Bladder microvascular endothelial cell (primary cell): ENCODE measurements at places on chromosomes 5 and 9. TPM values are rescaled to one million over a fixed set of nuclear protein-coding genes. Genes with fewer than 3 reads are reported as not detected.

AJM1 gene
- 0.65 and 1.4 TPM in 2 replicates for total RNA-seq

SYK gene
- total RNA-seq = not detected in 2 replicates

TAS2R1 gene
- not detected in 2 replicates for total RNA-seq

PCDHB14 gene
- total RNA-seq = 0.49 and 1.8 TPM in 2 replicates

ECM2 gene
- not detected in 2 replicates for total RNA-seq

ARSI gene
- total RNA-seq = 0.16 and 0.63 TPM in 2 replicates

PCYOX1L gene
- total RNA-seq = 7.3 and 17.7 TPM in 2 replicates

PCDHB4 gene
- total RNA-seq = under 0.01 and 0.25 TPM in 2 replicates

ECPAS gene
- 76.4 and 120 TPM in 2 replicates for total RNA-seq

SLC36A3 gene
- not detected in 2 replicates for total RNA-seq

GNA14 gene
- 2.6 and 69.0 TPM in 2 replicates for total RNA-seq

P4HA2 gene
- total RNA-seq = 45.5 and 104 TPM in 2 replicates

LRRC14B gene
- not detected in 2 replicates for total RNA-seq

FCN2 gene
- not detected in 2 replicates for total RNA-seq
